CD4-positive, alpha-beta T cell treated with Interleukin-2 at 100 ng/mL for 4 hours (primary cell): ENCODE measurements at places on chromosomes 6 and 20.
A peak's percentile ranks its signal among the peaks of the same experiment; 100 is the strongest.

- DNase-seq, result no peak
Observed at GRCh38 chr20:21101453-21101931, 4.7 kb downstream of the LINC00237 start.

- peak; percentile 4 for DNase-seq
Observed at GRCh38 chr6:125924169-125924568, 32.4 kb upstream of the HINT3 start.

- no peak for DNase-seq
Observed at GRCh38 chr20:10857352-10858070, 183.7 kb upstream of the JAG1 start.

DNA sequence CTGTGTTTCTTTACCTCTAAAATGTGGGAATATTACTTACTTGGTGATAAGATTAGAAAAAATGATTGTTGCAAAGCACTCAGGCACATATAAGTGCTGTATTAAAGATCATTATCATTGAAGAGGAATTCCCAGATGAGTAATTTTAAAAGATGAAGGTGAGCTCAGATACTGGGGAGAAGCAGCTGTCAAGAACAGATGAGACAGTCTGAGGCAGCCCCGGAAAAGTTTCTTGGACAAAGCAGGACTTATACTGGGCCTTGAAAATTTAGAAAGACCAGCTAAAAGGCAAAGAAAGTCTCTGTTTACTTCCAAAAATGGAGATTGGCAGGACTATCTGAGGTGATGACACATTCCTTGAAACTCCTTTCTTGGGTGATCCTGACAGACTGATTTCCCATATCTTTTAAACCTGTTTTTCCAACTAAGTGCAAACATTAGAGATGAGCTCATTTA, 93.8 kb upstream of the MARCKS start:
- DNase-seq, result no peak
